ENCODE measurements at places on chromosomes 4 and X.
A peak's percentile ranks its signal among the peaks of the same experiment; 100 is the strongest.

GRCh38 chr4:4386296-4386735 is 586 bp upstream of the NSG1 start:
- DNase-seq = peak; percentile 42

GRCh38 chrX:46380148-46380752 is 165.0 kb downstream of the ZNF674 start:
- DNase-seq = no peak

- no peak for DNase-seq
Observed at GRCh38 chrX:9298221-9298620, 166.6 kb upstream of the TBL1X start.

- DNase-seq = no peak
Observed at GRCh38 chrX:70480660-70481018, 36.0 kb downstream of the DLG3 start.

GRCh38 chrX:133171962-133172708 is 46.0 kb downstream of the TFDP3 start:
- no peak for DNase-seq

DNA sequence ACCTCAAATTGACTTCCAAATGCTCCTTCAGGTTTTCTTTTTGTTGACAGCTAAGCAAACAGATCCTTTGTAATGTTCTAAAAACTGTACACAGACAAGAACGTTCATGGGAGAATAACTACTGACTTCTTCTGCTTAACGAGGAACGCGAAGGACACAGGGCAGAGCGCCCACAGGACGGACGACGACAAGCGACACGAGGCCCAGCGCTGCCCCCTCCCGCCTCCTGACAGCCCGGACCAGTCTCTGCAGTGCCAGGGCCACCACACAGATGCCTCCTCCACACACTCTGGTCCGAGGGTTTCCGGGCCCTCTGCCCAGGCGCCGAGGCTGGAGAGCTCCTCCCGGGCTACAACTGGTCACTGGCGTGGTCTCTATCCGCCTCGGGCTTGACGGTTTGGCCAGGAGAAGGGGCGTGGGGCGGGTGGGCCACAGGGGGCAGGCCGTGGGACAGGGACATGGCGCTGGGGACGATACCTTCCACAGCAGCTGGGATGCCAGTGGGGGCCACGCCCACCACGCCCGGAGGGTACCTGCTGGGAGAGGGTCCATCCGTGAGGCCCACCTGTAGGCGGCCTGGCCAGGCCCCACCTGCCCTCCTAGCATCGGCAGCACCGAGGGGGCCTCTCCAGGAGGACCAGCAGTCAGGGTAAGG is 36.9 kb downstream of the CTBP1 start:
- no peak for DNase-seq

- no peak for DNase-seq
Observed at GRCh38 chr4:94351319-94351718, 8.7 kb upstream of the HPGDS start.

DNA sequence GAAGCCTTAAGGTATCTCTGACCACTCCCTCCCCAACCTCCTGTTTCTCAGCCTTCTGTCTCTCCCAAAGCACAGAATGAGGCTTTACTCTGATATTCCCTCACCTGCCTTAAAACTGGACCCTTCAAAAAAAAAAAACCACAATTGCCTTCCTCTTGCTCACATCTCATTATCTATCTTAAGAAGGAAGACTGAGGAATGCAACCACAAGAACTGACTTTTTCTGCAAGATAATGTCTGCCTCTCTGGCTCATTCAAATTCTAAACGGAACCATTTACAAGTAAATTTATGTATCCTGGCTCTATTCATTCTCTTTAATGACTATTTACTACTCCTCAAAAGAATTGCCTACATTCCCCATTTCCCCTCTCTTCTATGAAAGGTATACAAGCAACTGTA is 545.5 kb upstream of the HTR2C start:
- no peak for DNase-seq

DNA sequence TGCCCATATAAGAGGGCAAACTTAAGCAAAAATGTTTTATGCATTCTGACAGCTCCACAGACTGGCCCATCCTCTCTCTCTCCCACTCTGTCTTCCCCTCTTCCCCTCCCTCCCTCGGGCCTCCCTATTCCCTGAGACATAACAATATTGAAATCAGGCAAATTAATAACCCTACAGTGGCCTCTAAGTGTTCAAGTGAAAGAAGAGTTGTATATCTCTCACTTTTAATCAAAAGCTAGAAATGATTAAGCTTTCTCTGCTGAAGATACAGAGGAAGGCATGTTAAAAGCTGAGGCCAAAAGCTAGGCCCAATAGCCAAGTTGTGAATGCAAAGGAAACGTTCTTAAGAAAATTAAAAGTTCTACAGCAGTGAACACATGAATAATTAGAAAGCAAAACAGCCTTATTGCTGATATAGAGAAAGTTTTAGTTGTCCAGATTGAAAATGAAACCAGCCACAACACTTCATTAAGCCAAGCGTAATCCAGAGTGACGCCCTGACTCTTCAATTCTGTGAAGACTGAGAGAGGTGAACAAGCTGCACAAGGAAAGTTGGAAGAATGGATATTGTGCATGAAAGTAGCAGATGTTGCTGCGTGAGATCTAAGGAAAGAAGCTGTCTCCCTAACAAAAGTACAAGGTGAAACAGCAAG is 54.9 kb downstream of the USO1 start:
- DNase-seq = no peak

- DNase-seq = peak; percentile 13
Observed at GRCh38 chr4:92100975-92101374, 202.8 kb upstream of the GRID2 start.

DNA sequence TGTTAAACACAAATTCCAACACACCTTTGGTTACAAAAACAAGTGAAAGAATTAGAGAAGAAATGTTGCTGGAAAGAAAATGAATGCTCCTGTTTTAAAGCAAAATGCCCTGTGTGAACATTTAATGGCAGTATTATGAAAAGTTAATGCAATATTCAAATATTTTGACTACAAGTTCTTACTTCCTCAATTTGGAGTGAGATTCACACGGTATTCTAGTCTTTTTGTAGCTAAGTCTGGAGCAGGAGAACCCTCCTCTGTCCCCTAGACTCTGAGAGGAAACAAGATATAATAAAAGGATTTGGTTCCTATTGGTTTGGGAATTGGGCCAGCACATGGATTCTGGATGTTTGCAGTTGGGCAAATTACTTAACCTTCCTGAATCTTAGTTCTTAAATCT is 12.7 kb downstream of the MAD2L1 start:
- no peak for DNase-seq

- no peak for DNase-seq
Observed at GRCh38 chrX:35244796-35245508, 302.4 kb downstream of the FAM47B start.

GRCh38 chr4:129094347-129094746 is 1.0 kb upstream of the SCLT1 start:
- no peak for DNase-seq

GRCh38 chr4:94669672-94670664 is 87.8 kb upstream of the BMPR1B start:
- DNase-seq = no peak

GRCh38 chr4:38803833-38804653 is 548 bp downstream of the TLR1 start:
- DNase-seq = no peak

- no peak for DNase-seq
Observed at GRCh38 chr4:101018836-101019235, 328.5 kb downstream of the PPP3CA start.

- no peak for DNase-seq
Observed at GRCh38 chr4:147088146-147088545, 142.5 kb upstream of the TTC29 start.

- DNase-seq = no peak
Observed at GRCh38 chr4:95215991-95216605, 332.7 kb downstream of the UNC5C start.

DNA sequence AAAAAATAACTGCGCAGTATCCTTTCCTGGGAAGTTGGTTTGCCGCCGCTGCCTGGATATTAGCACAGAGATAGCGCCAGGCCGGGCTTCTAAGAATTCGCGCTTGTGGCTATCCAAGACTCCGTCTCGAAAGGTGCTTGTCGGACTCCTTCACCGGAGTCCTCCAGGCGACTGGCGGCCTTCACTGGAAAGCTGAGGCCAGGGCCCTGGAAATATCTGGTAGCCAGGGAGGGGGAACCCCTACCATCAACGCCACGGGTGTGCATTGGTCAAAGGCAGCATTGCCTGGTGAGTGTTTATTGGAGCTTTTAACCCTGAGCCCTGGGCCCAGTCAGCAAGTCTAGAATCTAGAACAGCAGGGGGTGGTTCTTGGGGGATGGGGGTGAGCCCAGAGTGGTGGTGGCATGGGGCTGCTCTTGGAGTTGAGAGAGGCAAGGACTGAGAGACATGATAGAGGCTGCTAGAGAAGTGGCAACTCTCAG is 577 bp upstream of the PIM2 start:
- DNase-seq = peak; percentile 47

DNA sequence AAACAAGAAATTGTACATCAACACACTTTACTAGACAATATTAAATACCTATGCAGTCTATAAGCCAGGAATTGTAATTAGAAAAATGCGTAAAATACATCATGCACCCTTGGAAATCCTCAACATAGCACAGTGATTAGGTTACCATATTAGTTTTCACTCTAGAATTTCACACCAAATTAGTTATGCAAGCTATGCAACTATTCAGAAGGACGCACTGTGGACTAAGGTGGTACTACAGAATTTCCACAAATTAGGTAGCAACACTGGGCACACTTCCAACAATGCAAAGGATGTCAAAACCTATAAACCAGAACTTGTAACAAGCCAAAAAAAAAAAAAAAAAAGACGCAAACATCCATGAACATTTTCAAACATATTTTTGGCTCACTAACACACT is 71.1 kb upstream of the ZCCHC13 start:
- no peak for DNase-seq

DNA sequence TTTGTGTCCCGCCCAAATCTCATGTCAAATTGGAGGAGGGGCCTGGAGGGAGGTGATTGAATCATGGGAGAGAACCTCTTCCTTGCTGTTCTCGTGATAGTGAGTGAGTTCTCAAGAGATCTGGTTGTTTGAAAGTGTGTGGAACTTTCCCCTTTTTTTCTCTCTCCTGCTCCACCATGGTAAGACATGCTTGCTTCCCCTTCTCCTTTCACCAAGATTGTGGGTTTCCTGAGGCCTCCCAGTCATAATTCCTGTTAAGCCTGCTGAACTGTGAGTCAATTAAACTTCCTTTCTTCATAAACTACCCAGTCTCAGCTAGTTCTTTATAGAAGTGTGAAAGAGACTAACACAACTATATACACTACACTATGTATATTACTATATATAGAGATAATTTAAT is 697.8 kb upstream of the HS3ST1 start:
- DNase-seq = no peak

DNA sequence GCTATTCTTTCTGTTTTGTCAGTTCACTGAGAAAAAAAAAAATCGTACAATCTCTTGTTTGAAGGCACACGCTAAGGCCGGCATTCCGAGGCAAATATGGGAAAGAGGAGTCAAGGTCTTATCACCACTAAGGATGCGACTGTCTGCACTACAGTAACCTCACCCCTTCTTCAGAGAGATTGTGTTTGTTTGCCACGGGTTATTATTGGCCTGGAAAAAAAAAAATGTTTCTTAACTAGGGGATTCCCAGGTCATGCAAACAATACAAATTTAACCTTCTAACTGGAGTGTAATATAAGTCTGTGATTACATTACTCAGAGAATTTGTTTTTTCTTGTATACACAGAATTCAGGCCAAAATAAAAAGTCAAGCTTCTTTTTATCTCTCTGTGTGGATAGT is 168.3 kb downstream of the TMA16 start:
- DNase-seq = no peak

Measured in NCI-H345 (cell line).